T-cell (primary cell): ENCODE measurements at places on chromosomes 13 and 19. TPM values are rescaled to one million over a fixed set of nuclear protein-coding genes. Genes with fewer than 3 reads are reported as not detected.

Gene CCDC194
- total RNA-seq = 2.7 TPM

DNA sequence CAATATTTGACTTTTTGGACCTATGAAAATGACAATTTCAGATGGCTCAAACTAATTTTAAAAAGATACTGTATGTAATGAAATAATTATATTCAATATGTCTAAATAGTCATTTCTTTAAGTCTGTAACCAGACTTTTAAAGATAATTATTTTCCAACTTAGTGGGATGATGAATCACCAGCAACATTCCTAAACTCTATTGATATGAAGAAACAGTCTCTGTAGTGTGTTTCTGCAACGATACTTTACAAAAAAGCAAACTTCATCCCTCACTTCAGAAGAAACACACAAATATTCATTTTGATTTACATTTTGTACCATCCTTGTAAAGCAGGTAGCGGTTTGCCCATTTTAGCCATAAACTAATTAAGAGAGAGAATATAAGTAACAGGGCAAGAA, 417.4 kb downstream of the EFNB2 start:
- H3K4me1 ChIP-seq = no peaks in the 10 kb centered on the region
- no peaks in the 10 kb centered on the region for H3K36me3 ChIP-seq
- H3K27me3 ChIP-seq = no peaks in the 10 kb centered on the region
- no peak overlapping the region for H3K27ac ChIP-seq
- no peak for DNase-seq

Gene ZNF540
- 13.8 TPM for total RNA-seq

- H3K4me3 ChIP-seq = no peak overlapping the region
- H3K4me1 ChIP-seq = no peaks in the 10 kb centered on the region
- DNase-seq = no peak
- H3K36me3 ChIP-seq = no peaks in the 10 kb centered on the region
- H3K27ac ChIP-seq = no peak overlapping the region
These were observed 157.7 kb downstream of the ZNF536 start for GRCh38 chr19:30529876-30530275.

Gene OR4F17
- total RNA-seq = not detected

- DNase-seq = no peak
- no peaks in the 10 kb centered on the region for H3K4me1 ChIP-seq
- no peaks in the 10 kb centered on the region for H3K27me3 ChIP-seq
- no peak overlapping the region for H3K27ac ChIP-seq
These were observed 155.5 kb upstream of the STARD13 start for GRCh38 chr13:33441015-33441414.

DNA sequence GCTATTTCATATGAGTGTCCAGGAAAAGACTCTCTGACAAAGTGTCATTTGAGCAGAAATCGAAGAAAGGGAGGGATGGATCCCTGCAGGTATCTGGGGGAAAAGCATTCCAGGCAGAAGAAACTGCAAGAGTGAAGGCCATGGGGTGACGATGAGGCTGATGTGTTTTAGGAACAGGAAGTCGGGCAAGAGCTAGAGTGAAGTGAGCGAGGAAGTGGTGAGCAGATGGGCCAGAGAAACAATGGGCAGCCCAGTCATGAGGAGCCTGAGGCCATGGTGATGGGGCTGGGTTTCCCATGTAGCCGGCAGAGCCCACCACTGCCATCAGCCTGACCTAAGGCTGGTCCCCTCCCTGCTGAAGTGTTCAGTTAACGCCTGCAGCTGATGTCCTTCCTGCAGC, 150.2 kb downstream of the TNFSF13B start:
- DNase-seq = no peak

GRCh38 chr13:58302349-58302748, 670.8 kb downstream of the PCDH17 start:
- H3K27me3 ChIP-seq = no peaks in the 10 kb centered on the region
- H3K4me3 ChIP-seq = no peak overlapping the region
- no peaks in the 10 kb centered on the region for H3K4me1 ChIP-seq
- DNase-seq = no peak

Gene ARRDC5
- 14.4 TPM for total RNA-seq

DNA sequence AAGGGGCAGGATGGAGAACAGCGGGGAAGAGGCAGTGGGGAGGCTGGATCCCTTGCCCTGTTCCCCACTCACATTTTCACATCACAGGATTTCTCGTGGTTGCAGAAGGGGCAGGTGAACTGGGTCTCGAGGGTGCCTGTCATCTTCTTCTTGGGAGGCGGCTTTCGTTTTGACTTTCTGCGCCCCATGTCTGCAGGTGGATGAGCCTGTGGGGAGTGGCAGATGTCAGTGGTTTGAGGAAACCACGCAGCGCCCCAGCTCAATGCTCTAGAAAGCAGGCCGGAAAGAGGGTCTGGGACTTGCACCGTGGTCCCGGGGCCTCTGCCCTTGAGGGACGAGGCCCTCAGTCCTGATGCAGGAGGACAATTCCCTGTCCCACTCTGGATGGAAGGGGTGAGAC, 4.9 kb downstream of the ELOF1 start:
- H3K36me3 ChIP-seq = peaks cover 37% of the 10 kb centered on the region
- DNase-seq = no peak
- no peak overlapping the region for H3K27ac ChIP-seq
- H3K4me1 ChIP-seq = peaks cover 33% of the 10 kb centered on the region

DNA sequence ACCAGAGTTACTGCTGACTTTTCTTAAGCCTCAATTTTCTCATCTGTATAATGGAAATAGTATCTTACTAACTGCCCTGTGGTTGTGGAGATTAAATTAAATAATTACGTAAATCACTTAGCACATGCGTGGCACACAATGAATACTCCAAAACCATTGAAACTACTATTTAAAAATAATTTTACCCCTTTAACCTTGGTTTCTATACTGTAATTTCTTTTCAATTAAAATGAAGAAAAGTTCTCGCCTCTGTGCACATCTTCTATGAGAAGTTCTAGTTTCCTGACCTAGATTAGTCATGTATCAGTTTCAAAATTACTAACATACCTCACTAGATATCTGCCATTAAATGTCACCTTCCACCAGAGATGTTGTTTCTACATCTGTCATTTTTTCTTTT, 5.7 kb downstream of the SLITRK1 start:
- no peaks in the 10 kb centered on the region for H3K36me3 ChIP-seq
- no peak for DNase-seq
- H3K27ac ChIP-seq = no peak overlapping the region
- peaks cover 17% of the 10 kb centered on the region for H3K27me3 ChIP-seq
- H3K4me3 ChIP-seq = no peak overlapping the region
- H3K4me1 ChIP-seq = peaks cover 3% of the 10 kb centered on the region

DNA sequence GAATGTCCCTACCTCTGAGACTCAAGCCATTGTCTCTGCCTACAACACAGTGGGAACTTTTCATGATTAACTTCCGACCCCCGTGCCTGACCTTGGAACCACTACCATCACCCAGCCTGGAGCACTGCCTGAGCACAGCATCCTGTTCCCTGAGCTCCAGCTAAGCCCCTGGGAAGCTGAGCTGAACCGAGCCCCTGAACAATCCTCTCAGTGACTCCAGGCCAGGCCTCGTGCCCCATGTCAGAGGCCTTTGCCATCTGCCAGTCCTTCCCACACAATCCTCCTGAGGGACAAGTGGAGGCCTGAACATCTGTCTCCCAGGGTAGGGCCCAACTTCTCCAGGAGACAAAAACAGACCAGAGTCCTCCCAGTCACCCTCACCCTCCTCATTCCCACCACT, 17.5 kb downstream of the CEACAM3 start:
- H3K27me3 ChIP-seq = peaks cover 31% of the 10 kb centered on the region
- no peaks in the 10 kb centered on the region for H3K4me1 ChIP-seq
- H3K4me3 ChIP-seq = no peak overlapping the region
- H3K27ac ChIP-seq = no peak overlapping the region

Gene MEF2B
- 6.0 TPM for total RNA-seq

GRCh38 chr13:110151462-110151861, 155.5 kb downstream of the COL4A1 start:
- no peak overlapping the region for H3K4me3 ChIP-seq
- no peak for DNase-seq
- no peaks in the 10 kb centered on the region for H3K27me3 ChIP-seq
- no peak overlapping the region for H3K27ac ChIP-seq
- H3K36me3 ChIP-seq = no peaks in the 10 kb centered on the region
- no peaks in the 10 kb centered on the region for H3K4me1 ChIP-seq

DNA sequence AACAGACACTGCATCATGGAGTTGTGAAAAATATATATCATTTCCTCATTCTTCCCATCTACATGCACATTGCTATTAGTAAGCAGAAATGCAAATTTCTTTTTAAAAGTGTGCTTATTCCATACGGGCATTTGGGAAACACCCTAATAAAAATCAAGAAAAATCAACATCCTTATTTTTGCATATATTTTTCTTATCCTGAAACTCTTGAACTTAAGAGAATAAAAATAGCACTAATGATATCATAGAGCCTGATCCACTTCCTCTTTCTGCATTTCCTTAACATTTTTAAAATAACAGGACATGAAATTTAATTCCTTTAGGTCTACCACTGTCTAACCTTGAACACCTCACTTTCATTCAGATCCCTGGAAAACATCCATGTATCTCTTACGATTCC, 123.3 kb downstream of the VWA8 start:
- no peak overlapping the region for H3K4me3 ChIP-seq
- no peak overlapping the region for H3K27ac ChIP-seq
- no peaks in the 10 kb centered on the region for H3K27me3 ChIP-seq

GRCh38 chr19:6772866-6773322, 386 bp downstream of the VAV1 start:
- H3K4me3 ChIP-seq = peak overlapping the region; percentile 100
- peaks cover 23% of the 10 kb centered on the region for H3K4me1 ChIP-seq
- DNase-seq = no peak

Gene CASP14
- total RNA-seq = not detected

Gene OLFM4
- total RNA-seq = 0.10 TPM

DNA sequence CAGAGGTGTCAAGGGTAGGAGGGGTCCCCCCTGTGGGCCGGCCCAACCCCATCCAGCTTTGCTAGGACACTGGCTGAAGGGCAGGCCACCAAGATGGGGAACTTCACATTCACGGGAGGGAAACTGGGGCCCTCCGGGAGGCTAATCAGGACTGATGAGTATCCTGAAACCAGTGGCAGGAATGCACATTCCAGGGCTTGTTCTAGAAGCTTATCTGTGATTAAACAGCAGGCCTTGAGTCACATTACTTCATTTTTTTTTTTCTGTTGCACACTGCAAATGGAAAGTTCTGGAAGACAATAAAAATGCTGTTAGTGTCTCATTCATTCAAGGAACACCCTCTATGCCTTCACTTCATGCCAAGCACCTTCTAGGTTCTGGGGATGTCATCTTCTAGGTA, 15.5 kb upstream of the SIGLEC11 start:
- no peak overlapping the region for H3K27ac ChIP-seq
- no peak overlapping the region for H3K4me3 ChIP-seq
- no peaks in the 10 kb centered on the region for H3K27me3 ChIP-seq
- H3K36me3 ChIP-seq = peaks cover 7% of the 10 kb centered on the region

Gene JAK3
- 201 TPM for total RNA-seq

DNA sequence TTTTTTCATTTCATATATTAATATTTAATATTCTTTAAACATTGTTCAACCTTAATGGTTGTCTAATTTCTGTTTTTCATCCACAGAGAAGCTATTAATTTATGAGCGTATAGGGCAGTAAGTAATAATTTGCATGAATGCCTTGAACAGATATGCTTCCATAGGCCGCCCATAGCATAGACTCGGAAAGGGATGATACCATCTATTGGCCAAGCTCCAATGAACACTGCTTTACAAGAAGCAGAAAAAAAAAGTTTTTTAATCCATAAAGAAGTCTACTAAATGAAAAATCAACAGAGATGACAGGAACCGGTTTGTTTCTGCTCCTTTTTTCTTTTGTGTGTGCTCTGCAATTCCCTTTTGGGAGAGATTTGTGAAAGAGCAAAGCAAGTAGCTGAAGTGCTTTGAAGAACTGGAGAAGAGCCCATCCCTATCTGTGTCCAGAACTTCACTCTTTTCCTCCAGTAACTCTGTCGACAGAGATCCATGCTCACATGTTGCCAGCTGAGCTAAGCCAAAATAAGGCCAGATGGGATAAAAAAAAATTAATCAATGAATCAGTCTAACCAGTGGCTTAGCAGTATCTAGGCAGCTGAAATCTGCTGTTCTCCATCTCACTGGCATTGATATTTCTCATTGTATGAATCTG, 215.9 kb upstream of the SOX21 start:
- no peak overlapping the region for H3K4me3 ChIP-seq
- H3K27me3 ChIP-seq = no peaks in the 10 kb centered on the region
- H3K27ac ChIP-seq = no peak overlapping the region
- DNase-seq = no peak
- no peaks in the 10 kb centered on the region for H3K36me3 ChIP-seq

- H3K27me3 ChIP-seq = no peaks in the 10 kb centered on the region
- no peaks in the 10 kb centered on the region for H3K4me1 ChIP-seq
- H3K36me3 ChIP-seq = no peaks in the 10 kb centered on the region
- no peak overlapping the region for H3K27ac ChIP-seq
- H3K4me3 ChIP-seq = no peak overlapping the region
- no peak for DNase-seq
These were observed 264.5 kb downstream of the TDRD3 start for GRCh38 chr13:60661521-60661920.

- no peaks in the 10 kb centered on the region for H3K36me3 ChIP-seq
- DNase-seq = no peak
- H3K4me1 ChIP-seq = peaks cover 65% of the 10 kb centered on the region
- H3K27me3 ChIP-seq = no peaks in the 10 kb centered on the region
These were observed 77.1 kb downstream of the GNG7 start for GRCh38 chr19:2625434-2625833.

DNA sequence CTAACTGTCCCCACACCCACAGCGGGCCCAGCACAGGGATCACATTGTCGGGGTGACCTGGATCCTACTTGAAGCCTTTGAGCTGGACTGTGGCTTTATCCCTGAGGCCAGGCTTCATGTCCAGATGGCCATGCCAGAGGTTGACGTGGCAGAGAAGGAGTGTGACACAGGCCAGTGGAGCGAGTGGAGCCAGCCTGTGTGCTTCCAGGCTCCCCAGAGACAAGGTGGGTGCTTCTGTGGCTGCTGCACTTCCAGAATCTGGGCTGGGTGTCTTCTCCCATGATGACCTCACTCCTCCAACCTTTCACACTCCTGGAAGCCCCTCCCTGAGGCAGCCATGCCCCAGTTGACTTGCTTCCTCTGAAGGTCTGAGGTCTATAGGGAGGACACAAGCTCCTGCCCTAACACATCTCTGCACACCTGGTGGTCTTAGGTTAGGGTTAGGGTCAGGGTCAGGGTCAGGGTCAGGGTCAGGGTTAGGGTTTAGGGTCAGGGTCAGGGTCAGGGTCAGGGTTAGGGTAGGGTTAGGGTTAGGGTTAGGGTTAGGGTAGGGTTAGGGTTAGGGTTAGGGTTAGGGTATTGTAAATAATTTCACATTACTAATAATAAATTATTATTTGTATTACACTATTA, 13.1 kb upstream of the MZF1 start:
- no peak for DNase-seq
- peaks cover 5% of the 10 kb centered on the region for H3K4me1 ChIP-seq
- H3K36me3 ChIP-seq = no peaks in the 10 kb centered on the region

- no peak overlapping the region for H3K4me3 ChIP-seq
- no peak overlapping the region for H3K27ac ChIP-seq
- peaks cover 3% of the 10 kb centered on the region for H3K4me1 ChIP-seq
- no peak for DNase-seq
These were observed 113.1 kb upstream of the FNDC3A start for GRCh38 chr13:48862572-48862971.

Gene ZNF442
- total RNA-seq = 3.5 TPM
